Pulmonary artery endothelial cell (primary cell): ENCODE measurements at places on chromosomes 4 and X. TPM values are rescaled to one million over a fixed set of nuclear protein-coding genes. Genes with fewer than 3 reads are reported as not detected.

CSAG1 gene
- not detected in 2 replicates for total RNA-seq

ARHGEF9 gene
- 7.1 and 9.4 TPM in 2 replicates for total RNA-seq

SORBS2 gene
- total RNA-seq, result 21.6 and 46.2 TPM in 2 replicates

MAGEB2 gene
- not detected in 2 replicates for total RNA-seq

BCAP31 gene
- total RNA-seq, result 304 and 323 TPM in 2 replicates

MAGEA3 gene
- total RNA-seq, result not detected in 2 replicates

CENPVL1 gene
- not detected in 2 replicates for total RNA-seq

ATP5ME gene
- total RNA-seq, result 124 and 276 TPM in 2 replicates

SERTM2 gene
- total RNA-seq, result not detected in 2 replicates

CASK gene
- 12.9 and 15.1 TPM in 2 replicates for total RNA-seq

HPF1 gene
- 18.5 and 21.4 TPM in 2 replicates for total RNA-seq

IDUA gene
- 10.0 and 11.4 TPM in 2 replicates for total RNA-seq

NSUN7 gene
- total RNA-seq, result 0.07 and 0.21 TPM in 2 replicates

NDP gene
- total RNA-seq, result 0.73 and 0.78 TPM in 2 replicates

PRDM5 gene
- 6.1 and 7.0 TPM in 2 replicates for total RNA-seq

MMRN1 gene
- total RNA-seq, result 1,455 and 1,534 TPM in 2 replicates

SATL1 gene
- not detected in 2 replicates for total RNA-seq

RPS6KA3 gene
- total RNA-seq, result 90.6 and 111 TPM in 2 replicates

PWWP3B gene
- 0.42 and 1.5 TPM in 2 replicates for total RNA-seq

CRMP1 gene
- under 0.01 and 0.04 TPM in 2 replicates for total RNA-seq

RIPPLY1 gene
- total RNA-seq, result not detected in 2 replicates

PTPN13 gene
- total RNA-seq, result 6.3 and 12.8 TPM in 2 replicates

GJB1 gene
- not detected in 2 replicates for total RNA-seq

MAPK10 gene
- total RNA-seq, result 0.04 and 0.20 TPM in 2 replicates

MAGEE2 gene
- total RNA-seq, result not detected in 2 replicates

GUCY1B1 gene
- total RNA-seq, result 0.20 TPM in 1 of 2 replicates, not detected in the other

CTAG1A gene
- not detected in 2 replicates for total RNA-seq

AFP gene
- total RNA-seq, result not detected in 2 replicates

CXXC4 gene
- under 0.01 and 0.04 TPM in 2 replicates for total RNA-seq

TRIM60 gene
- not detected in 2 replicates for total RNA-seq

SASH3 gene
- not detected in 2 replicates for total RNA-seq

SLC25A5 gene
- 282 and 344 TPM in 2 replicates for total RNA-seq

FAM184B gene
- not detected in 2 replicates for total RNA-seq

RTL3 gene
- total RNA-seq, result not detected in 2 replicates

ZMYM3 gene
- total RNA-seq, result 11.7 and 12.8 TPM in 2 replicates
